ENCODE measurements at places on chromosomes 4 and X.

DNA sequence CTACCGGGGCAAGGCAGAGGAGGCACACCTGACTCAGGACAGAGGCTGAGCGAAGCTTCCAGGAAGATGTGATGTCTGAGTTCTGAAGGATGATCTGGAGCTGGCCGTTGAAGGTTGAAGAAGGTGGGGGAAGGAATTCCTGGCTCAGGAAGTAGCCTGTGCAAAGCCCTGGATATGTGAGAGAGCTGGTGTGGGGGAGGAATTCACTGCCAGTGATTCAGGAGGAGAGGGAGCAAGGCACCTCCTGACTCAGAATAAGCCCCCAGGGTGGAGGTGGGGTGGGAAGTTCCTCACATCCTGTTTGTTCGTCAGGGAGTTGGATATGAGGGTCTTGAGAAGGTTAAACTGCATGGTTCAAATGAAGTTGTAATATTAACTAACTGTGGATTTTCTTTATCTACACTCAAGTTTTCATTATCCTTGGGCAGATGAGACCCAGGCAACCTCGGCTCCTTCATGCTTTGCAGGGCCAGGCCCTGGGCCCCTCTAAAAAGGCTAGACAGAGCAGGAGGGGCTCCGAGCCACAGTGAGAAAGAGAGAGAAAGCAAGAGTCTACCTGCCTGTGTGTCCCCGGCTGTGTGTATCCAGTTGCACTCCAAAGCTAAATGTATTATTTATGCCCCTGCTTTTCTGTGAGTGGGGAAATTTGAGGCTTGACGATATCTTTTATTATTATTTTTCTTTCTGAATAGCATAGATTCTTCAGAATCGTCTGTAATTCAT, 7.1 kb downstream of the NHSL2 start:
- no peak for DNase-seq

DNA sequence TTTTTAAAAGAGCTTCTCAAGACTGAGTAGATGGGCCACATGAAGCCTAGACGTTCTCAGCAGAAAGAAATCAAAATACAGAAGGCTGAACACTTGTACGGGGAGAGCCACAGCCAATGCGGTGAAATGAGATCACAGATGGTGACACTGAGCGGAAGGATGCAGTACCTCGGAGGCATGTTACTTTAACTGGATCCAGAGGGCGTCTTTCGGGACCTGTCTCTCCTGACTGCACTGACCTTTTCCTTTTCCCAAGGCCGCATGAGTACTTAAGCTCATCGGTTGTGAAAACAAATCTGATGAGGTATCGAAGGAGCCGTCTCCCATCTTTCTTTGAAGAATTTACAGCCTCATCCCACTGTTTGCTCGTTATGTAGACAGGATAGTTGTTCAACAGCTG, 32.6 kb downstream of the BEND4 start:
- DNase-seq: no peak

GRCh38 chrX:17820100-17820499, 41.0 kb downstream of the RAI2 start:
- DNase-seq: no peak

DNA sequence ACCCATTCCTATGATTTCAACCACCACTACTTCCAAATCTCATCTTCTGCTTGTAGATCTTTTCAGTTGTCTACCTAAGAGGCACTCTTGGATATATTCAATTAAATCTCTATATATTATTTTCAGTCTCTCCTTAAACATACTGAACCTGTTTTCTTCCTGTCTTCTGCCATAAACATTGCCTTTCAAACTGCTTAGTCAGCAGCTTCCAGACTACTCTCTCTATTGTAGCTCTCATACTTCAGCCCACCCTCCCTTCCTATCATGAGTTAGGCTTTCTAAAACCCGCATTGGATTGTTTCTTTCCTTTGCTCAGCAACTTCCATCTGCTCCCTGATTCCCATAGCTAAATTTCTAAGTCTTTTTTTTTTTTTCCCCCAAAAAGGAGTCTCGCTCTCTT, 4.5 kb downstream of the AP1AR start:
- no peak for DNase-seq

DNA sequence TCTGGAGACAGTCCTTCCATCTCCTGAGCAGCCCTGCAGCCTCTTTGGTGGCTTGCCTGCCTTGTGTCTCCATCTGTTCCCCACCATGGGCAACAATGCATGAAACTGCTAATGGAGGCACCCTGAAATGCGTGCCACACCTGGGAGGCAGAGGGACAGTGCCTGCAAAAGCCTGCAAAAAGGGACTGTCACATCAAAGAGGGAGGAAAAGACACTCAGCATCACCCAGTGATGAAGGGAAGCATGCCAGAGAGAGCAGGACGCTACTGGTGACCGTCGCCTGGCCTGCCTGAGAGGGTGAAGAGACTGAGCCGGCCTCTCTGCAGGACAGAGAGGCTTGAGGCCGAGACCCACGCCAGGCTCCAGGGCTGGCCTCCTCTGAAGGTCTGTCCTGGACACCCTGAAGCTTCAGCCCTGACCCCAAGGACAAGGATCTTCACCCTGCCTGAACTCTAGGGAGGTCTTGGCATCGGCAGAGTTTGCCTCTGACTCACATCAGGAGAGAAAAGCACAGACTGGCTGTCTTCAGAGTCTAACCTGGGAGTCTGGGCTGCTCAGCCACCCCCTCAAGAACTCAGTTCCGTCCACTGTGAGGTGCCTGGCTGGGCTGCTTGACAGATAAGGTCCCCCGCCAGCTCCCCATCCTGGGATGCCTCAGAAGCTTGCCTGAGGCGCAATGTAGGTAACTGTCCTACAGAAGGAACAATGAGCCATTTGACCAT, 8.1 kb downstream of the ACSL1 start:
- DNase-seq: no peak

DNA sequence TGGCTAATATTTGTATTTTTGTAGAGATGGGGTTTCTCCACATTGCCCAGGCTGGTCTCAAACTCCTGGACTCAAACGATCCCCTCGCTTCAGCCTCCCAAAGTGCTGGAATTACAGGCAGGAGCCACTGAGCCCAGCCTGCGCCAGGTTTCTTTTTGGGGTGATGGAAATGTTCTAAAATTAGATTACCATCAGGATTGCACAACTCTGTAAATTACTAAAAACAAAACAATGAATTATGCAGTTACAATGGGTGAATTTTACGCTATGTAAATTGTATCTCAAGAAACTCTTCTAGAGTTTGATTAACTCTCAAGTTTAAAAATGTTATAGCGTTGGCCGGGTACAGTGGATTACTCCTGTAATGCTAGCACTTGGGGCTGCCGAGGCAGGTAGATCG, 118.9 kb upstream of the TBL1X start:
- no peak for DNase-seq

DNA sequence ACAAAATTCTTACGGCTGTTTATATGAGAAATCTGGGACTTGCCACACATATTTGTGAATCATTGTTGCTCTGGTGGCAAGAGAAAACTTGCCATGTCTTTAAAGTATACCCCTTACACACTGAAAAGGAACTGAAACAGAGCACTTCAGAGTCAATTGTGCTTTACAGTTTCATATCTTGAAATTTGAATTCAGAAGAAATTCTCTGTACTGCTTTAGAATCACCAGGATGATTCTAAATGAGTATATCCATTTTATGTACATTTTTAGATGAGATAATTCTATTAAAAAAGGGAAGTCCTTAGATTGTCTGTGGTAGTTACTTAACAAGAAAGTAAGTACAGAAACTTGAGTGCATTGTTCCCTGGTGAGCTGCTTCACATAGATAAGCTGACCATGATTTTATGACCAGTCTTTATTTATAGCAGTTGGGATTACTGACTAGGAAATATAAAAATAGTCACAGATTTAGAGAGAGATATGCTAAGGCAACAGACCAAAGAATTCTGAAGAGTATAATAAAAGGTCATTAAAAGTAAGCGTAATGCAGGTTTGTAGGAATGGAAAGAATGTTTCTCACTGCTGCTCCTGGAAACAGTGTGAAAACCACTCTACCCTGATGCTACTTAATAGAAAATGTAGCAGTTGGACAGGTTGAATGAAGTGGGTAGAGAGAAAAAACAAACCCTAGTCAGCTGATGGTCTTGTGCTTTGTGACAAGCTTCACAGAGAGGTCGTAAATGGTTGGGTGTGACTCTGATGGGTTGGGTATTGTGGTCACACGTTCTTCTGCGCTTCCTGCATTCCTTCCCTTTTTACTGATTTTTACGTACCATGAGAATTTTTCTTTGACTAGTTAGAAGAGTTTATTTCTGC, 41.0 kb downstream of the FNIP2 start:
- peak; percentile 67 for DNase-seq

DNA sequence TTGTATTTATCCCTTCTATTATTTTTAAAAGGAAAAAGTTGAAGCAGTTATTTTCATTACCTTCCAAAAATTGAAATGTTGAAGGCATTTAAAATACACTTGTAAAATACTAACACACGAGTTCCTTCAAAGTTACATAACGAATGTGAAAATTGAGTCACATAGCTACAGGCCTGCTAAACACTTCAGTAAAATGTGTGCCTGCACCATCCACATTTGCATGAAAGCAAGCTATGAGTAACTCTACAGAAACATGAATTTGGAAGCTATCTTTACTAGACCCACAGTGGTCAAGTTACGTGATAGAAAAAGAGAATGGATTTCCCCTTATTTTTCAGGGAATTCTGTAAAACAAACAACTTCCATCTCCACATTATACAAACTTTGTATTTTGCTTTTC, 1148.8 kb upstream of the PCDH7 start:
- no peak for DNase-seq

DNA sequence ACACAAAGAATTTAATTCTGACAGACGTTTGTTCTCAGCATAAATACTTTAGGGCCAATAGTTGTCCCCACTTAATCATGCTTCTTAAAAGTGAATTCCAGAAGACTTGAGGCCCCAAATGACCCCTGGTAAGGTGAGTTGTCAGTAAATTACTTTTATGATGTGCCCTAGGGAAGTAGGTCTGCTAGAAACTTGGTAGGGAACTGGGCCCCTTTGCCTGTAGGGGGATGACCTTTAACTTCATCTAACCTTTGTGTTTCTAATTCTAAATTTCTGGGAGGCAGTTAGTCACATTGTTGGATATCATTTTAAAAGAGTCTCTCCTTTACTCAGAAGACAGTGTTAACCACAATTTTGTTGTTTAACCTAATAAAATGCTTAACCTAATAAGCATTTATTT, 28.8 kb downstream of the HHIP start:
- no peak for DNase-seq

DNA sequence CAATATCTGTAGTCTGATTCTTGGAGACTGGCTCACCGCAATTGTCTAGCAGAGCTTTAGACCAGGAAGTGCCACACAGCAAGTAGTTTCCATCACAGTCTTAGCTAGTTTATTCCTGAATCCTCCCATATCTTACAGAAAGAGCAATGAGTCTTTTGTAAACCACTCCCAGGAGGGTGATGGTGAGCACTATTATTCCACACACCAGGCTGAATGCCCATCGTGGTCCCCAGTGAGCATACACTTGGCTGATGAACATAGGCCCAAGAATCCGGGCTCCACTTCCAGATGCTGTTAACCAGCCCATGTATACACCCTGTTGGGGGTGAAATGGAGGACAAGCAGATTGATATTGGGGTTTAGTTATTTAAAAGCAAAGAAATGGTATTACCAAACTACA, 39.8 kb downstream of the PLK4 start:
- DNase-seq: no peak

- no peak for DNase-seq
Observed at GRCh38 chr4:150072471-150072870, 5.8 kb upstream of the DCLK2 start.

GRCh38 chrX:138754861-138755260, 43.3 kb upstream of the FGF13 start:
- no peak for DNase-seq

- DNase-seq: no peak
Observed at GRCh38 chrX:353566-354535, 32.9 kb downstream of the PPP2R3B start.

GRCh38 chr4:188218392-188218791, 79.2 kb downstream of the TRIML1 start:
- no peak for DNase-seq

GRCh38 chr4:152997771-152998487, 61.8 kb downstream of the FHDC1 start:
- DNase-seq: no peak

DNA sequence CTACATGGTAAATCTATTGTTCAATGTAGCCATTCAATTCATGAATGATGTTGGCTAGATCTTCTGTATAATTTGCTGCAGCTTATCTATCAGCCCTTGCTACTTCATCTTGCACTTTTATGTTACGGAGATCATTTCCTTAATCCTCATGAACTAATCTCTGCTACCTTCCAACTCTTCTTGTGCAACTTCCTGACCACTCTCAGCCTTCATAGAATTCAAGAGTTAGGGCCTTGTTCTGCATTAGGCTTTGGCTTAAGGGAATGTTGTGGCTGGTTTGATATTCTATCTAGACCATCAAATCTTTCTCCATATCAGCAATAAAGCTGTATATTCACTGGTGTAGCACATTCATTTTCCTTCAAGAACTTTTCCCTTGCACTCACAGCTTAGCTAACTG, 36.7 kb upstream of the MAP9 start:
- no peak for DNase-seq

DNA sequence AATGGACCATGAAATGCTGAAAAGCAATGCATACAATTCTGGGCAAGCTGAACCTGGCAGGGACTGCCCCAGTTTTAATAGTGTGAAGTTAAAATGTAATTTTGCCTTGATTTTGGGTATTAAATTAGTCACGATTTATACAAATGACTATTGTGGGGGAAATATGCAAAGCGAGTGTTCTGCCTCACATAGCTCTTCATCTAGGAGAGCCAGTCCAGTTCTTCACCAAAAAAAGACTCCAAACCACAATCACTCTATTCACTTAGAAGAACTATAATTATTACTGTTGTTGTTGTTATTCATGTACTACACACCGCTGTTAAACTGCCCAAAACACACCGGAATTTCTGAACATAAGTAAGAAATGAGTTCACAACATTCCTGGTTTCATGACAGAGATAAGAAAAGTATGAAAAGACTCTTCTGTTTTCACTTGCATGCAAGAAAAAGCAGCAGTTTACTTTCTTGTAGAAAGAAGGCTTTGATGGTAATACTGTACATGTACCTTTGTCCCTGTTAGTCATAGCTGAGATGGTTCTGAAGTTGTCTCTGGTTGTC, 101.9 kb downstream of the QRFPR start:
- no peak for DNase-seq

DNA sequence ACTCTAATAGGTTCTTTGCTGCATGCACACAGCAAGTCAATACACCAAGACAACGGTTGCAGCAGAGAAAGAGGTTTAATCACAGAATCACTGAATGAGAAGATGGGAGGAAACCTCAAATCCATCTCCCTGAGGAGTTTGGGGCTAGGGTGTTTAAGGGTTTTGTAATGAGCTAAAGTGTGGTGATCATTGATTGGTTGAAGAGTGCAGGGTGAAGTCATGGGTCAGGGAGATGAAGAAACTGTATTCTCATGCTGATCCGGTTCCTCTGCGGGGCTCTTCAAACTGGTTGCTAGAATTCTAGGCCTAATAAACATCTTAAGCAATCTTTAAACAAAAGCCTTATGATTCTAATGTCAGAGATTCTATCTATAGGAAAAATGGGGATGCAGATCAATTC, 432.5 kb upstream of the FAM47C start:
- DNase-seq: no peak

All from MM.1S (cell line).